ENCODE measurements at places on chromosomes 5 and 9. TPM values are rescaled to one million over a fixed set of nuclear protein-coding genes. Genes with fewer than 3 reads are reported as not detected.

DNA sequence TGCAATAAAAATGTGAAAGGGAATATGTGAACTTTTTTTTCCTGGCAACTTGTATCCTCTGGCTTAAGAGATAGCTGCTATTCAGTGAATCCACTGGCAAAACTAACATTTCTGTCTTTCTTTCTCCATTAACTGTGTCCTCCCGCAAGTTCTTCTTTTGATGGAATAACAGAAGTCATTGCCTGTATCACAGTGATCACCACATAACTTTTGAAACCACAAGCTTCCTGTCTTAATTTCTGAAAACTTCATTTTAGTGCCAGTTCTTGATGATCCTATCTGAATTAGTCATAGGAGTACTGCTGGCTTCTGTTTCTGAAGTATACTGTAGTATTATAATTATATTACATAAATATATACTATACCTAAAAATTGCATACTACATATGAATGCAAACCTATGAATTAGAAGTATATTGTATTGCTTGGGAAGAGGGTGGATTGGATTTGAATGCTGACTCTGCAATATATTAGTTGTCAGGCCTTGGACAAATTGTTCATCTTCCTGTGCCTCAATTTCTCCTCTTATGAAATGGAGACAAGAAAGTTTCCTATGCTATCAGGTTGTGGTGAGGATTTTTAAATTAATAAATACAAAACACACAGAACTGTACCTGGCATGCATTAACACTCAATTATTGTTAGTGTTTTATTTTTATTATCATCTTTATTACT is 441.6 kb downstream of the CETN3 start:
- H3K36me3 ChIP-seq = no peaks in the 10 kb centered on the region
- H3K27me3 ChIP-seq = no peaks in the 10 kb centered on the region
- H3K27ac ChIP-seq = no peak overlapping the region
- no peak overlapping the region for H3K4me3 ChIP-seq
- DNase-seq = no peak
- no peaks in the 10 kb centered on the region for H3K4me1 ChIP-seq

- DNase-seq = no peak
- no peak overlapping the region for H3K27ac ChIP-seq
- H3K27me3 ChIP-seq = no peaks in the 10 kb centered on the region
Measured at GRCh38 chr9:4830699-4831098, 38.0 kb downstream of the RCL1 start.

- no peaks in the 10 kb centered on the region for H3K27me3 ChIP-seq
- H3K36me3 ChIP-seq = no peaks in the 10 kb centered on the region
- DNase-seq = no peak
- H3K4me3 ChIP-seq = no peak overlapping the region
Measured at GRCh38 chr5:51185850-51186329, 197.4 kb upstream of the ISL1 start.

DNA sequence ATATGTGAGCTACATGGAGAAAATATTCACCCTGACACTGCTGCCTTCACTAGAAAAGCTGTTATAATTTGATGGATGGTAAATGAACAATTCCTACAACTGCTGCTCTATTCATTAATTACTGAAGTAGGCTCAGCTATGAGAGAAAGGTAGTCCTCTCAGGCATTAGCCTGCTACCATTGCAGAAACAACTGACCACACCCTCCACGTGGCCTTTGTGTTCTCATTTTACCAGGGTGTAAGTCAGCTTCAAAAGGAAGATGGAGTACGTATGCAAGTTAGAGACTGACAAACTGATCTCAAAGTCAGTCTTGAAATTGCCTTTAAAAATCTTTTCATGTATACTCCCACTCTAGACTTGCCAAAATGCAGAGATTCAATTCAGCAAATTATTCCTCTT is 26.3 kb upstream of the TPD52L3 start:
- H3K27ac ChIP-seq = no peak overlapping the region
- H3K36me3 ChIP-seq = no peaks in the 10 kb centered on the region
- DNase-seq = no peak
- H3K27me3 ChIP-seq = peaks cover 19% of the 10 kb centered on the region
- H3K4me3 ChIP-seq = no peak overlapping the region

Gene SLC1A3
- 0.42 TPM for total RNA-seq

- H3K27me3 ChIP-seq = no peaks in the 10 kb centered on the region
- no peak for DNase-seq
- no peaks in the 10 kb centered on the region for H3K36me3 ChIP-seq
- no peaks in the 10 kb centered on the region for H3K4me1 ChIP-seq
- no peak overlapping the region for H3K4me3 ChIP-seq
- H3K27ac ChIP-seq = no peak overlapping the region
Measured at GRCh38 chr5:150112201-150113046, 26.1 kb upstream of the CSF1R start.

Gene LCN15
- total RNA-seq = not detected

DNA sequence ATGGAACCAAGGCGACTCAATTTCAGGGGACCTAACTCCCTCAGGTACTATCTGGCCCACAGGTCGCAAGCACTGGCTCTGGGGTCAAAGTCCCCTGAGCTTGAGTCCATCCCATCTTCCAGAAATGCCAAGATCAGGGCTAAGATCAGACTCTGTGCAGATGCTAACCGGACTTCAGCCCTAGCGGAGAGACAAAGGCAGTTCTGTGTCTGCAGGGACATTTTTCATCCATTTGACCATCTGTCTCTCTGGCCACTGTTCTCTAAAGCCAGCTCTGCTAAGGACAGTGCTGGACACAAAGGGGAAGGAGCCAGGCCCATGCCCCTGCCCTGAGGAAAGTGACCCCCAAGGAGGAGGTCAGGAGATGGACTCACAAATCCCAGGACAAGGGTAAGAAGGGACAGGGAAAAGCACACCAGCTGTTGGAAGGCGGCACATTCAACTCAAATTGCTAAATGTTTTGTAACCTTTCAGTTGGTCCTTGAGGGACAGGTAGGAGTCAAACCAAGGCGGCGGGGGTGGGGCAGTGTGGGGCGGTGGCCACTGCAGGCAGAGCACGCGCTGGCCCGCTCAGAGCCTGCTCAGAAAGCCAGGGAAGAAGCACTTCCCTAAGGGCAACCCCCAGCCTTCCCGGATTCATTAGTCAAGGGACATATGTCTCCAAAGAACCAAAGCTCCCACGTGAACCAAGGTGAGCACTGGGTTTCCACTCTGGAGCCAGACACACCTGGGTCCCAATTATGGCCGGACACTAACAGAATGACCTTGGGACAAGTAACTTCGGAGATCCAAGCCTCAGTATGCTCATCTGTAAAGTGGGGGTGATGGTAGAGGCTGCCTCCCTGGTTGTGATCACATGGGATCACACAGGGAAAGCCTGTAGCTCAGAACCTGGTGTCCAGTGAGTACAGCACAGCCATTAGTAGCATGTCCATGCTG is 42.8 kb downstream of the STK10 start:
- H3K36me3 ChIP-seq = peaks cover 16% of the 10 kb centered on the region
- no peak overlapping the region for H3K4me3 ChIP-seq
- DNase-seq = no peak
- no peaks in the 10 kb centered on the region for H3K27me3 ChIP-seq
- H3K4me1 ChIP-seq = peaks cover 69% of the 10 kb centered on the region

Gene SPAAR
- total RNA-seq = not detected

GRCh38 chr9:134930398-134930797 is 12.7 kb upstream of the FCN1 start:
- DNase-seq = no peak
- H3K27me3 ChIP-seq = peaks cover 15% of the 10 kb centered on the region
- H3K27ac ChIP-seq = no peak overlapping the region
- no peaks in the 10 kb centered on the region for H3K36me3 ChIP-seq
- no peaks in the 10 kb centered on the region for H3K4me1 ChIP-seq

All from activated naive CD8-positive, alpha-beta T cell treated with anti-CD3 and anti-CD28 coated beads for 36 hours (primary cell).